ENCODE measurements at places on chromosomes 5 and 9. TPM values are rescaled to one million over a fixed set of nuclear protein-coding genes. Genes with fewer than 3 reads are reported as not detected.

The ABO gene
- not detected for total RNA-seq

The TMEM252 gene
- total RNA-seq: not detected

The DNAH5 gene
- total RNA-seq: not detected

The IL9 gene
- 136 TPM for total RNA-seq

The CCDC152 gene
- 6.7 TPM for total RNA-seq

The DIPK1B gene
- not detected for total RNA-seq

The TMEM215 gene
- total RNA-seq: not detected

The ZNF883 gene
- total RNA-seq: 0.22 TPM

The LYRM7 gene
- total RNA-seq: 16.6 TPM

The MEIKIN gene
- 0.93 TPM for total RNA-seq

The ANXA6 gene
- total RNA-seq: 430 TPM

All from activated CD4-positive, alpha-beta memory T cell treated with anti-CD3 and anti-CD28 coated beads for 36 hours (primary cell).